GM04504 (cell line): ENCODE measurements at places on chromosomes 3 and 15.

- peak; percentile 70 for DNase-seq
Observed at GRCh38 chr3:10357592-10358308, 36.8 kb upstream of the SEC13 start.

DNA sequence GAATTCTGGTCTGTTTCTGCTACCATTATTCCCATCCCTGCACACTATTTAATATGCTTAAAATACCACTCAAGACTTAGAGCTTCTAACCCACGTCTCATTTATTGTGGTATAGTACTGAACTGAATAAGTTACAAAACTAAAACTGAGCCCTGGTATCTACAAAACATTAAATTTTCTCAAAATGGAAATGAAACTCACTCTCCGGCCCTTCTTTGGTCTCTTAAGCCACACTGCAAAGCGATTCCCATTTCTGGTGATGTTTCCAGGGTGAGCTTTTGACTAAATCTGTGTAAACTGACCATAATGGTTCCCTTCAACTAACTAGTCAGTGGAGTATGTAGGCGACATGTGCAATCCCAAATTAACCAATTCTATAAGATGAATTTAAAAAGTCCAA, 18.6 kb downstream of the KPNA4 start:
- DNase-seq, result no peak

DNA sequence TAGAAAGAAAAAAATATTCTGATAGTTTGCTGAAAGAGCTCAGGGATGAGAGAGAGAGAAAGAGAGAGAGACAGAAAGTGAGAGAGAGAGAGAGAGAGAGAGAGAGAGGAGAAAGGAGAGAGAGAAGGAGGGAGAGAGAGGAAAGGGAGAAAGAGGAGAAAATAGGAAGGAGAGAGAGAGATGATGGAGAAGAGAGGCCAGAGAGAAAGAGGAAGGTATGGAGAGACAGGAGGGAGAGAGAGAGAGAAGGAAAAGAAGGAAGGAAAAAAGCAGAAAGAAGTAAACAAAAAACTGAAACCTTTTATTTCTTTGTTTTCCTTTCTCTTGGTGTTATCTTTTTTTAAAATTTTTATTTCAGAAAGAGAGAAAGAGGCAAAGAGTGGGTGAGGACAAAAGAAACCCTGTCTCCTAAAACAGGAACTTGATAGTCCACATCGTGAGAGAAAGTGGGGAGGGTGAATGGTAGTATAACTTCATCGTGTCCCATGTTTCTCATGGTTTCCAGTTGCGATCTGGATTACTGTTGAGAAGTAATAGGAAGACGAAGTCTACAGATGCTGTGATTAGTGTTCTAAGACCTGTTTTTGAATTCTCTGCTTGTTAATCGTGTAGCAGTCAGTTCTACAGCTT, 279.7 kb downstream of the LPP start:
- DNase-seq, result no peak

DNA sequence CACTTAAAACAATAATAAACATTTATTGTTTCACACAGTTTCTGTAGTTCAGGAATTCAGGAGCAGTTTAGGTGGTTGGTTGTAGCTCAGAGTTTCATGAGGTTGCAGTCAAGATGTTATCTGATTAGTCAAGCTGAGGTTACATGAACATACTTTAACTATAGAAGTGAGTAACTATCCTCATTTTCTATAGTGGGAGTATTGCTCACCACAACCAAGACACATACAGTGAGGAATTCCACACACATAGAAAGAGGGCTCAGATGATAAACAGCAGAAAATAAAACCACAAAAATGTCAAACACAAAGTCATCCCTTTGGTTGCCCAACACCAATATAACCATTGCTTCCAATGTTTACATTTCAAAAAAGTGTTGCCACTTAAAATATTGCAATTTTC, 13.6 kb downstream of the SCN11A start:
- DNase-seq, result peak; percentile 58

DNA sequence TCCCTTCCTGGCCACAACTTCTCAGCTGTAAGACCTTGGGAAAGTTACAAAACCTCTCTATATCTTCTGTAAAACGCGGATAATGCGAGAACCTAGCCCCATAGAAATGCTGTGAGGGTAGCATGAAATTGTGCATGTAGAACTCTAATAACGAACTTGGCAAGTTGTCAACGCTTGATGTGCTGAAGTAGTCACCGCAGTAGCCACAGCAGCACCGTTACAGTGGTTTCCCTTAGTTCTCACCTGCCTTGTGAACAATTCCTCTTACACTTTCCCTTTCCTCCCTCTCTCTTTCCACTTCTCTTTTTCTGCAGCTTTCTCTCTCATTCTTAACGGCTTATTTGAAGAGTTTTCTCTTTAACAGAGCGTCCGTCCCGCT, 447 bp upstream of the SHQ1 start:
- no peak for DNase-seq
